ENCODE measurements at places on chromosomes 1 and 21.

- no peak for DNase-seq
These were observed 630 bp upstream of the DBT start for GRCh38 chr1:100250264-100250663.

DNA sequence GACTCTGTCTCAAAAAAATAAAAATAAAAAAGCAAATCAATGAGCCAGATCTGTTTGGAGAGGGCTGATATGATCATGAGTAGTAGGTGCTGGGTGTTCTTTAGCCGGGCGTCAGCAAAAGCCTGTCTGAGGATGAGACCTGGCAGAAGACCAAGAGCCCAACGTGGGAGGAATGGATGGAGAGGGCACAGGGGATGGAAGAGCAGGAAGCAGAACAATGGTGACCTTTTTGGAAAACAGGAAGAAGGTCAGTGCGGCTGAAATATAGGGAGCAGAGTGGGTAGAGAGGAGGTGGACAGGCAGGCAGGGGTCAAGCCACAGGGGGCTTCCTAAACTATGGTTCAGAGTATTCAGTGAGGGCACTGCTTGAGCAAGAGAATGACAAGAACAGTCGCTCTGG, 30.9 kb downstream of the VWA5B1 start:
- DNase-seq, result no peak

DNA sequence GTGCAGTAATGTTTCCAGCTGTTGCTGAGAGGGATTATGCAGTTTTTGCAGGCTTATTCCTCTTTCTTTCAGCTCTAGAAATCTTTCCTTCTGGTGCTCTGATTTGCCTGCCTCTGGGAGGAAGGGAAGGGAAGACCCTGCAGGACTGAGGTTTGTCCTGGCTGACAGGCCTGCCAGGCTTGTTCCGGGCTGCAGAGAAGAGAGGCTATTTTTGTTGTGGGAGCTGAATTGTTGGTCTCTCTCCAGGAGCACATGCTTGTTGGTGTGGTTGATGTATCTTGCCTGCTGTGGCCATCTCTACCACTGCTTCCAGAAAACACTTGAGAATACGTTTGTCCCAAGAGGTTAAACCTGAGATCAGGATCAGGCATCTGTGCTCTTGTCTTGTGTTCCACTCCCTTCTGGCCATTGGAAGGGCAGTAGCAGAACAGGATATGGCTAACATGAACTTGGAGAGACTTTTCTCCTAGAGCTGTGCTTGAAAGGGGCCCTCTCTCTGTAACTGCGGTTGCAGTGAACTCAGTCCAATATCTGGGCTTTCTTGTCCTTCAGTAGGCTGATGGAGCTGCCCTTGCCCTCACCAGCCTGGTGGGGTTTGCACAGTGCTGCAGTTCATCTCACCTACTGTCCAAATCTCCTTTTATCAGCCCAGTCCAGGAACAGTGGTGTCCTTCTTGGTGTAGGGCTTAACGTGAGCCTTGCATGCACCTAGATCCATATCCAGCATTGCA, 21.5 kb upstream of the SLC25A34 start:
- DNase-seq, result no peak

GRCh38 chr1:167628741-167629515, 1.1 kb upstream of the RCSD1 start:
- DNase-seq, result no peak

DNA sequence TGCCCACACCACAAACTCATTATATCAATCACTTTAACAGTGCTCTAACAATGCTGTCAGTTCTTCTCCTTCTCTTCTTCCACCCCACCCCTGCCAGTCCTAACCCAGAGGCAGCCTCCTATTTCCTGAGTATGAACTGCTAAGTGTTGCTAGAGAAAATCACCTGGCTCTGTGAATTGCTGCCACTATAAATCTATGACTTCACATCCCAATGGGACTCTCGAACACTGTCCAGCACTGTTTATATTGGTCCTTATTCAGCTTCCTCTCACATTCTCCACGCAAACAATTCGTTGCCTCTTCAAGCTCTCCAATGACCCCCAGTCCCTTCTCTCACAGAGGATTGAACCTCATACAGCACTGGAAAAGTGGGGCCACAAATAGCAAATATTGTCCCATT, 27.0 kb upstream of the USH2A start:
- no peak for DNase-seq

DNA sequence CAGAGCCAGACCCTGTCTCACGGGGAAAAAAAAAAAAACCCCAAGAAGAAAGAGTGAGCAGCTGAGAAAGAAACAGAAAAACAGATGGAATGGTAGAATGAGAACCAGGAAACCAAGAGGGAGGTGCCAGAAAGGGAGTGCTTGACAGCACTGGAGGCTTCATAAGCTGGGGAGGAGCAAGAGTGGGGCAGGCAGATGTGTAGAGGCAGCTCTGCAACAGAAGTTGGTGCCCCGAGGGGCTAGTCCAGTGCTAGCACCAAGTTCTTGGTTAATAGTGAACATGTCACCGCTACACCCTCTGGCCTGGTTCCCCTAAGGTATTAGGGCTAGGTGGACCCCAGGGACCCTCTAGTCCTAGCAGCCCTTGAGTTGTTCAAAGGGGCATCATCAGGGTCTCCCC, 98.0 kb downstream of the TGFBR3 start:
- DNase-seq, result no peak

DNA sequence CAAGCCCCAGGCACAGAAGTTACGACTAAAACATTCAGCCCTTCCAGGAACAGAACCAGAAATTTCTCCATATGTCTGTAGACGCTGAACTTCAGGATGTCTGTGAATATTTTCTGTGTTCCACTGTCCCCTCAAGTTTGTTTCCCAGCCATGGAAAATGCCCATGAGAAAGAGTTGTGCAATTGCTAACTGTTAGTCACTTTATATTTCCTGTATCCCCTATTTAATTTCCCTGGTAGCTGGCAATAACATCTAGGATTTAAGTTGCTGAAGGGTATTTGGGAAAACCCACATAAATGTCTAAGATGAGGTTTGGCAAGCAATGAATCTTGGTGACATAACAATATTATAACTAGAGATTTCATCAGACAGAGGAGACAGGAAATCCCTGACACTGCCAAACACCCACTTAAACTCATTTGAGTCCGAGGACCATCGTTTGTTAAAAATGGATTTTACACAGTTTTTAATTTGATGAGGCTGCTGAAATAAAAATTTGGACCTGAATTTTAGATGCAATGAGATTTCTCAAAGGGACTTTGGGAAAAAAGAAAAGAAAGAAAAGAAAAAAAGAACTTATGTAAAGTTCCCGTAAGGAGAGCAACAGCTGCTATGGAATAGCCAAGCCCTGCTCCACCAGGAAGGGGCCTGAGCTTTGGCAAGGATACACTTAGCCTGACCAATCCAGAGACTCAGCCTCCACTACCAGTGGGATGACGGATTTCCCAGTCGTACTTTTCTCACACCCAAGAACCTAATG, 21.8 kb upstream of the ERRFI1 start:
- no peak for DNase-seq

DNA sequence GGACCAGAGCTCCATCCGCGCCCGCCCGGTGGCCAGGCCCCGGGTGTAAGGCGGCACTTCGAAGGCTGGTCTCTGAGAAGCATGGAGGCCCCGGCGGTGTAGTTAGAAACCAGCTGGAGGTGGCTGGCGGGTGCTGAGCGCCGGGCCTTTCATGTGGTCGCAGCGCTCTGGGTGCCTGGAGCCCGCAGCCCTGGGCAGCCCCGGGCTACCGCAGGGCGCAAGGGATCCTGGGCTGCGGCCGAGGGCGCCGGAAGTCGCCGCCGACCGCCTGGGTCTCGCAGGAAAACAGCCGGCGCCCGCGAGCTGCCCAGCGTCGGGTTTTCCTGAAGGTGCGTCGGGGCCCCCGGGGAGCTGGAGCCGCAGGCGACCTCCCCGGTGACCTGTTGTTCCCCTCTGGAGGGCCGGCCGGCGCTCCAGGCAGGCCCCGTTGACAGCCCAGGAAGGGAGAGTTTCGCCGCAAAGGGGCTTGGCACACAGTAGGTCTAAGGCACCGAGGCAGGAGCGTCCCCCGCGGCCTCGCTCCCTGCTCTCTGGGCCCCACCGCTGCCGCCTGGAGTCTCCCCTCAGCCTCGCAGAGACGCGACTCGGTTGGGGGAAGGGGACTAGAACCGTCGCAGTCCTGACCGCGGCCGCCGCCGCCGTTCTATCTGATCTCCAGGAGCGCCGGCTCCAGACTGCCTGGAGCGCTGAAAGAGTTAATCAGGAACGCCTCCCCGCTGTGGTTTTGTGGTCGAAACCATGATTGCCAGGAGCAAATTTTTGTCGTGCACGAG, 2.7 kb downstream of the GRHL3 start:
- peak; percentile 39 for DNase-seq

- no peak for DNase-seq
These were observed 66.8 kb downstream of the OBSCN start for GRCh38 chr1:228274452-228275178.

DNA sequence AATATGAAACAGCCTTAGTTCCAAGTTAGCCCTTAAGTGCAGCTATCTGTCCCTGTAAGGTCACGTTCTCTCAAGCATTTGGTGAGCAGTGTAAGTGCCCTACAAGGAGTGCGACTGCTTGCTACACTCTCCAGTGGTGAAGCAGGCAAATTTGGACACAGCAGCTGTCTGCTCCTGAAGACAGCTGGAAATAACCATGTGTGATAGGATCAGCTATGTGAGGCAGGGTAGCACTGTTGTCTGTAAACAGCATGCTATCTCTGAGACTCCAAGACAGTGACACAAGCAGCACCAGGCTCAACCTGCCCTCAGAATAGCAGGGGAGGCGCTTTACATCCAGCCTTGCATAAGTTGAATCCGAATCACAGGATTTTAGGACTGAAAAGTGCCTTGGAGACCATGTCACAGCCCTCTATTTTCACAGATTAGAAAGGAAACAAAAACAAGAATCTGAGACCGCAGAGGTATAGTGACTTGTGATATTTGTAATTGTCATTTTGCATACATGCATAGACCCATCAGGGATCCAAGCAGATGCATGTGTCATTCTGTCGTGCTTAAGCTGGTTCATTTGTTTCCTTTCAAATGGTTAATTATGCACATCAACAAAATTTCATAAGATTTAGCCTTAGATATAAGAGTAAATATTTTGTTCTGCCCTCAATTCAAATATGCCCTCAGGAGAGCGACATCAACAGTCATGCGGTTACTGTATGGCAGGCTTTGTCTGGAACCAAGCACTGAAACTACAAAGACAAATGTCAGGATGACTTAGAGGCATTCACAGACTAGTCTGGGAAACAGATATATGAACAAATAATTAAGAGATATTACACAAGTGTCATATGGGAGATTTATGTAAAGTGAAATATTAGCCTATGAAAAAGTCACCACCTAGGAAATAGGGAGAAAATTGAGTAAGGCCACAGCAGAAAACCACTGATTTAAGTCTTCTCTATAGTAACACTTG, 134.9 kb upstream of the NRIP1 start:
- DNase-seq, result no peak

DNA sequence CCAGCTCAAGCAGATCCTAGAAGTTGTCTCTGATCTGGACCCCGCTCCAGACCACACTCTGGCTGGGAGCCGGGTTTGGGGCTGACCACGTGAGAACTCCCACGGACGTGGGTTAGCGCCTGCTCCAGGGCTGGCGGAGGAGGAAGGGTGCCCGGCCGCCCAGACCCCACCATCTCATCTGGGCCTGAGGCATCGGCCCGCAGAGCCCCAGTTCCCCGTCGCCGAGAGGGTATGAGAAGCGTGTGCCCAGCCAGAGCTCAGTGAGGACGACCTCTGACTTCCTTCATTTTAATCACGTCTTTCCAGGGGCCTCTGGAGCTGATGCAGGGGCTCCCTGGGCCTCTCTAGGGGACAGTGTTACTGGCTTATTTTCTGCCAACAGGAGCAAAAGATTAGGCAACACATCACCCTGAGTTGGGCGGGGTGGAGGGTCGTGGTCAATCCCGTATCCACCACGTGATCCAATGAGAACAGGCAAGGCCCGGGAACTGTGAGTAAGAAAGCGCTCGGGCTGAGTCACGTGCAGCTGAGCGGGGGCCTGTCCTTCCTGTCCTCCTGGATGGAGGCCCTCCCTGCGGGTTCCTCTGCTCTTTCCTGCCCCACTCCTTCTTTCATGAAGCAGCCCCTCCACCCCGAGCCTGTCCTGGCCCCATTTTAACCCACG, 81.1 kb downstream of the SIK1 start:
- DNase-seq, result no peak

- DNase-seq, result no peak
These were observed 368.3 kb upstream of the OLFM3 start for GRCh38 chr1:102365071-102365470.

GRCh38 chr1:201026234-201026633, 2.7 kb upstream of the KIF21B start:
- DNase-seq, result no peak

DNA sequence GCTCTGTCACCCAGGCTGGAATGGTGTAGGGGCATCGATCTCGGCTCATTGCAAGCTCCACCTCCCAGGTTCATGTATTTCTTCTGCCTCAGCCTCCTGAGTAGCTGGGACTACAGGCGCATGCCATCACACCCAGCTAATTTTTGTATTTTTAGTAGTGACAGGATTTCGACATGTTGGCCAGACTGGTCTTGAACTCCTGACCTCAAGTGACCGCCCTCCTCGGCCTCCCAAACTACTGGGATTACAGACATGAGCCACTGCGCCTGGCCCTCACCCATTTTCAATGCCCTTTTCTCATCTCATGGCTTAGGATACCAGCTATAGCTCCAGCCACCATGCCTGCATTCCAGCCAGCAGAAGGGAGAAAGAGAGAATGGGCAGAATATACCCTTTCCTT, 12.9 kb upstream of the SOX13 start:
- no peak for DNase-seq

DNA sequence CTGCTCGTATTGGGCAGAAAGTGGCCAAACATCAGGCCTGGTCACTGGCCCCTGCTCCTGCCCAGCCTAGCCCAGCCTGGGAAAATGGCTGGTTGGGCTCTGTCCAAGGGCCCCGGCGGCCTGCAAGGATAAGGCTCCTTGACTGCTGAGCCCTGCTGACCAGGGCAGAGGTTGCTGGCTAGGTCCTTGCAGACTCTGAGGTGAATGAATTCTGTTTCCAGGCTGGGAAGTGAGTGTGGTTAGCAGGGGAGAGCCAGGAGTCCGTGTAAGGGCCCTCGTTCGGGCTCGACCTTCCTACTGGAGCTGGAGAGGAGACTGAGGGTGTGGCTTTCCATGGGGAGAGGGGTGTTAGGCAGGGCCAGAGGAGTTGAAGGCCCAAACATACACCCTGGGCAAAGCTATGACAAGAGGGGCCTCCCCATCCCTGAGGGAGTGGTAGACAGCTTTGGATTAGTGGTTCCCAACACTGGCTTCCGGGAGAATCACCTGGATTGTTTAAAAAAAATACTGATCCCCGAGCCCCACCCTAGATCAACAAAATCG, 20.6 kb downstream of the CSF1 start:
- DNase-seq, result no peak

- no peak for DNase-seq
These were observed 25.3 kb downstream of the KNCN start for GRCh38 chr1:46526013-46526690.
